Foreskin keratinocyte (primary cell): ENCODE measurements at places on chromosomes 12 and 14. TPM values are rescaled to one million over a fixed set of nuclear protein-coding genes. Genes with fewer than 3 reads are reported as not detected.

GRCh38 chr14:75625034-75625433, 35.6 kb downstream of the ERG28 start:
- DNase-seq, result no peak

DNA sequence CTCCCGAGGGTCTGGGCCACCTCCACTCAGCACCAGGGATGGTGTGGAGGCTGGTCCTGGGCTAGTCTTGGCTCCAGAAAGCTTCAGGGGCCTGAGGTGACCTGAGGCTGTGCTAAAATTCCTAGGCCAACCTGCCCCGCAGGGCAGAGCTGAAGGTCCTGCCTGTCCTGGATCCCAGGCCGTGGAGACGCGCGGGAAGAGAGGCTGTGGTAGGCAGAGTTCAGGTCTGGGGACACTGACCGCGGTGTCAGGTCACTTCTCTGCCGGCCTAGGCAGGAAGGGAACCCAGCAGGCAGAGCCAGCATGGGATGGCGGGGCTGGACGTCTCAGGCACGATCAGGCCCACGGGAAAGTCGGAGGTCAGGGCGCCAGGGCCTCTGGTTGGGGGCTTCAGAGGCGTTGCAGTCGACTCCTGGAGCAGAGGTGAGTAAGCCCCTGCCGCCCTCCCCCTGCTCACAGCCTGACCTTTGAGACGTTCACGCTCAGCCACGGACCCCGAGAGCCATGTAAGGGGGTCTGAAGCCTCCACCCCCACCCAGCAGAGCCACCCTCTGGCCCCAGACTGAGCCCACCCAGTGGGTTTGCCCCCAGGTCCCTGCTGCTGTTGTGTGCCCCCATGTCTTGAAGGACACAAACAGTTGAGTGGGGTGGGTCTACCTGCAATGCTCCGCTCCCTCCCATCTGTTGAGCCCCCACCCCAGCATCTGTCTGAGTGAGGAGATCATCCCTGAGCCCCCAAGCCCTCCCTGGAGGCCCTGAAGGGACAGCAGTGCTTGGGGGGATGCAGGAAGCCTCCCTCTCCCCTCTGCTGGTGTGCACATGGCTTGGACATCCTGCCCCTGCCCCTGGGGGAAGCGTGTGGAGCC, 142.7 kb downstream of the KIF26A start:
- no peak for DNase-seq

- DNase-seq, result peak; percentile 15
These were observed 32.0 kb downstream of the RTL1 start for GRCh38 chr14:100871234-100872186.

- DNase-seq, result no peak
These were observed 68.2 kb downstream of the PAH start for GRCh38 chr12:102848832-102849231.

DNA sequence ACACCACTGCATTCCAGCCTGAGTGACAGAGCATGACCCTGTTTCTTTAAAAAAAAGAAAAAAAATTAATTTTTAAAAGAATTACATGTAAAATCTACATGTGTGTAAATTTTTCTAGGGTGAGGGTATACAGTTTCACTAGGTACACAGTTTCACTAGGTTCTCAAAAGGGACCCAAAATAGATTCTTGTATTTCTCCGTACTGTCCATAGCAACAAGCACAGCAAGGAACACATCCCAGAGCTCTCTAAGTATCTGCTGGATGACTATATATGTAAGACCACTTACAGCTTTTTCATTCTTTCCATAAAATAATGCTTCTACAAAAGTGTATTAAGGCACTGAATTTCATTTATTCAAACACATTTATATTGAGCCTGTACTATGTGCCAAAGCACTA, 55.1 kb downstream of the ATXN2 start:
- DNase-seq, result no peak

DNA sequence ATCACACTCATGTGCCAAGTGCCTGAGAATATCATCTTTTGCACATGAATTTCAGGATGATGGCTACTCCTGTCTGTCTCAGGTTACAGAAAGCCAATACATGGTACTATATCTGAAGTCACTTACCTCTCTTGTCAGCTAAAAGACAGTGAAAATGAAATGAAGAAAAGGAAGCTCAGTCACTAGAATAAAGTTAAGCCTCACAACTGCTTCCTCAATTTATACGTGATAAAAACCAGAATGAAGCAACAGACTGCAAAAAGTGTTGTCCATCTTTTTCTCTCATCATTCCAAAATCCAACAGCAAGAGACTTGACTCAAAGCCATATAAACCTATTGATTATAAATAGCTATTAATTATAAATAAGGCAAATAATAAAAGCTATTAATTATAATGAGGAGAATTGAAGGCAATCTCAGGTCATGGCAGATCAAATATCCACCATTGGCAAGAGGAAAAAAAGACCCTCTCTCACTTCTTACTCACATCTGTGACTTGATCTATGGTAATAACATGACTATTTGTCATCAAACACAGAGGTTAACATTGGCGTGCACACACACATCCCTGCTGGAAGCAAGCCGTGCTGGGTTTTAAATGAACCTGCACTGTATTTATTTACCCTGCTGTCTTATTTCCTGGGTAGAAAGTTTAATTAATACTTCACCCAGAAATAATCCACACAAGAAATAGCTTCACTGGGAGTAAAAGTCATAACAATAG, 10.0 kb downstream of the NIN start:
- DNase-seq, result peak; percentile 18

SLC22A17 gene
- total RNA-seq, result 5.0 and 8.0 TPM in 2 replicates

PMEL gene
- 0.85 and 1.3 TPM in 2 replicates for total RNA-seq
